ENCODE measurements at places on chromosomes 6 and 20. TPM values are rescaled to one million over a fixed set of nuclear protein-coding genes. Genes with fewer than 3 reads are reported as not detected.

The AARS2 gene
- 10.0 TPM for total RNA-seq

The BMP2 gene
- total RNA-seq: 4.3 TPM

The LPIN3 gene
- total RNA-seq: 5.6 TPM

The PRDM13 gene
- not detected for total RNA-seq

The ULBP2 gene
- total RNA-seq: 4.5 TPM

The C2 gene
- 1.3 TPM for total RNA-seq

The C6orf58 gene
- not detected for total RNA-seq

The XKR7 gene
- total RNA-seq: not detected

The IRF4 gene
- total RNA-seq: not detected

The IL17F gene
- total RNA-seq: under 0.01 TPM
